ENCODE measurements at places on chromosomes 2 and 18. TPM values are rescaled to one million over a fixed set of nuclear protein-coding genes. Genes with fewer than 3 reads are reported as not detected.

DNA sequence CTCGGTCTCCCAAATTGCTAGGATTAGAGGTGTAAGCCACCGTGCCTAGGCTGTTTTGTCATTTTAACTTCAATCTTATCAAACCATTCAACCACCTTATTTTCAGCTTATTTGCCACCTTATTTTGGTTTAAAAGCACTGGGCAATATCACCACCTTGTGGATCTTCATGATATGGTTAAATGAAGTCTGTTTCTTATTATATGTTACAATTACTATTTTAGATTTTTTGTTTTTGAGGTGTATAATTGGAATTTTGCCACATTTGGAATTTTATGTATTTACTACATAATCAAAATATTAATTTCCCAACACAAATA lies 43.8 kb upstream of the SCN9A start:
- no peak for DNase-seq

DNA sequence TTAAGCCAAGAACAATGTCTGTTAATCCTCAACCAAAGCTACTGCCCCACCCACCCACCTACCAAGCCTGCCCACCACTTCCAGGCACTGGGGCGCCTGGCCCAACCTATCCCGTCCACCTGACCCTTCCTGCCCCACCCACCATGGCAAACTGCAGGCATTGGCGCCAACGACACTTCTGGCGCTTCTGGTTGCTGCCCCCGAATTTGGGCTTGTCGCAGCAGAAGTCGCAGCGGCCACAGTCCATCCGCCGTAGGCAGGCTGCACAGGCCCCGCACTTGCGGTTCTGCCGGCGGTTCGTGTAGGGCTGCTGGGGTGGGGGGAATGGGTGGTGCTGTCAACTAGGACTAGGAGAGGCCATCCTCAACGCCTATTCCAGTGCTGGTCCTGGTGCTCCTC lies 7.3 kb downstream of the MBD1 start:
- DNase-seq, result no peak

DNA sequence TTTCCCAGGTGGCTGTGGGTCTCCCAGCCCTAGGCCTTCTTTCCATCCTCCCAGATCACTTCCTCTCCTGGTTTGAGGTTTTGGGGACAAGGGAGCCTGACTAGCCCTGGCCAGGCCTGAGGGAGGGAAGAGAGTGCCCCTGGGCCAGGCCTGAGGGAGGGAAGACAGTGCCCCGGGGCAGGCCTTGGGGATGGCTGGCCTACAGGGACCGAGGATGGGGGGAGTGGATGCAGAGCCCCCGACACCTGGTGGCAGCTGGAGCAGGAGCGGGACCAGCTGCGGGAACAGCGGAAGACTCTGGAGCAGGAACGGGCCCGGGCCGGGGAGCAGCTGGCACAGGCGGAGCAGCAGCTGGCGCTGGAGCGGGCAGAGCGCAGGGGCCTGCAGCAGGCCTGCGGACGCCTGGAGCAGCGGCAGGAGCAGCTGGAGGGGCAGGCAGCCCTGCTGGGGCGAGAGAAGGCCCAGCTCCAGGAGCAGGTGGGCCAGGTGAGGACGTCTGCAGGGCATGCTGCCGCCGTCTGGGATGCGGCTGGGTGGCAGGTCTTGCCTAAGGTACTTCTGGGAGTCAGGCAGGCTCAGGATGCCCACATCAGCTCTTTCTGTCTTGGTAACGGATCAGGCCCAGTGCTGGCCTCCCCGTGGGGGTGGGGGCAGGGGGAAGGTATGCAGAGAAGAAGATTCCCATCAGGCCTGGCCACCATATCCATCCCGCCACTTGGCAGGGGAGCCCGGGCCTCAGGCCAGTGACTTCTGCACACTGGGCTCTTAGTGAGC lies 29.2 kb downstream of the CROCC2 start:
- no peak for DNase-seq

DNA sequence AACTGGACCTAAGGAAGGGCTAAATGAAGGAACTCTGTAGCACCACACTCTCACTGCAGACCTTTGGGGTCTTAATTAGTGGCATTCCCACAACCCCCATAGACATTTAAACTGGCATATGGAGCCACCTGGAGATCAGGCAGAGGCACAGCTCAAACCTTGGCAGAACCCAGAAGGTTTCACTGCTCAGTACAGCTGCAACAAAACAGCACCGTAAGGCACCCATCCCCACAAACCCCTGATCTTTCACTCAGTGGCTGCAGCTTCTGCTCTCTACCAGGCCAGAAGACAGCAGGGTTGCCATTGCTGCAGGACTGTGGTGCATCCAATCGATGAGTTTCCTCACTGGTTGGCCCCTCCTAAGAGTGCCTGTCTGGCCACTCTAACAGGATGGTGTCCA lies 361.6 kb upstream of the VRK2 start:
- no peak for DNase-seq

DNA sequence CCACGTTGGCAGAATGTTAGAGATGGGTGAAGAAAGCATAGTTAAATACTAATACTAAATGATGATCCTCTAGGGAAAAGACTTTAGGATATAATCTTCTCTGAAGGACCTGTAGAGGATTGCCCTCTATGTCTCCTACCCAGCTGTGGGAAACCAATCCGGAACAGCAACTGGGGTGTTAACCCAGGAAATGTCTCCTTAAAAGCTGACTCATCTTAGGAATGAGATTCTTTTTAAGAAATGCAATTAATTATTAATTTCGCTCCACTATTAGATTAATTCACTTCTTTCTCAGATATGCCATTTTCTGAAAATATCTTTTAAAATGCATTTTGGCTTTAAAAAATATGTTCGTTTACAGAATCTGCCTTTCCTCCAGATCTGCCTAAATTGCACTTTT lies 7.4 kb downstream of the SCN3A start:
- DNase-seq, result no peak

- no peak for DNase-seq
Measured at GRCh38 chr2:30522421-30522820, 75.4 kb downstream of the LCLAT1 start.

The RESP18 gene
- total RNA-seq, result not detected

The KLHL29 gene
- total RNA-seq, result 14.6 TPM

The ATP8B1 gene
- total RNA-seq, result 21.7 TPM

The PSMA8 gene
- not detected for total RNA-seq
